Pulmonary artery endothelial cell (primary cell): ENCODE measurements at places on chromosomes 6 and 20.

DNA sequence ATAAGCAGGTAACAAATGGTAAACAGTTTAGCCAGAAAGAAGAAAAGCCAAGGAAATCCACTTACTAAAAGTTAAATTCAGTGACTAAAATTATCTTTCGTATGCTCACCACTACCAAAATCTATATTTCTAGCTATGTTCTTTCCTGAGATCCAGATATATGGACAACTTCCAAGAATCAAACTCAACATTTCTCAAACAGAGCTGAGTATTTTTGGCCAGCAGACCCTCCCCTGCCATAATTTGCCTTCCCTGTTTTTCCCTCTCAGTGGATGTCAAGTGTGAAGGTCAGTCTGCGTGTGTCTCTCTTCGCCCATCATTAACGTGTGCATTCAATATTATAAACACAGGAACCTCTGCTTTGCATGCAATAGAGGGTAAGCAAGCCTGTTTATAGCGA lies 42.0 kb downstream of the PRKN start:
- DNase-seq, result no peak

DNA sequence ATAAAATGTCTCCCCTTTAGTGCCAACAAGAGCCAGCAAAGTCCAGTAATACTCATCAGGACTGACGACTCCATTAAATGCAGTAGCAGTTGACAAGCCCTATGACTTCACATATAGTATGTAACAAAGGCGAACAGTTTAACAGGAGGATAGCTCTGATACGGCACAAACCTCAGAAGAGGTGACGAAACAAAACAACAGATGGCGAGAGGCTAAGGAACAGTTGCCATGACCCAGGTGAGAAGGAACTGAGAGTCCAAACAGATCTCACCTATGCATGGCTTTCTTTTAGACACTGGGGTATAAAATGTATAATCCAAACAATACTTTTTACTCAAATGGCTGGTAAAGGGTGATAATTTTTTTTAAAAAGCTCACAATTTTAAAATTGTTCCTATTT lies 37.1 kb downstream of the SYNE1 start:
- DNase-seq, result no peak

DNA sequence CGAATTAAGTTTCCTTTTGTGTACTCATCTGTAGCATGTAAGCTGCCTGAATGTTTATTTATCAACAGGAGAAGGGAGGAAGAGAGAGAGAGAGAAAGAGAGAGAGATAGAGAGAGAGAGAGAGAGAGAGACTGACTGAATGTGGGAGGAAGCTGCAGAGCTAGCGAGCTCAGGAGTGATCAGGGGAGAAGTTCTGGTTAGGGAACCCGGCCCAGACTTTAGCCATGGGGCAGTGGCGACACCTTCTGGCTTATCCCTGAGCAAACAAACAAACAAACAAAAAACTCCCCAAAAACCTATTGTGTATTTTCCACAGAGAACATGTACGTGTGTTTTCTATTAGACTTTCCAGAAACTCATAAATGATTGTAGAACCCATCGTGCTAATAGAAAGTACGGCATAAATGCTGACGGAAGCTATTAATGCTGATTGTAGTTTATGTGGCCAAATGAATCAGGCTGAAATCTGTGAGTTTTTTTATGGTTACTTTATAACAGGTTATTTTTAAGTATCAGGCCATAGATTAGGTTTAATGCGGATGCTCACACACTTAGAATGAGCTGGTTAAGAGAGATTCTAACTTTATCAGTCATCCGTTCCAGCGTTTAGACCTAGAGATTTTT lies 92.8 kb downstream of the CLIC5 start:
- no peak for DNase-seq

- no peak for DNase-seq
These were observed 8.9 kb upstream of the IGF2R start for GRCh38 chr6:159959976-159960384.

DNA sequence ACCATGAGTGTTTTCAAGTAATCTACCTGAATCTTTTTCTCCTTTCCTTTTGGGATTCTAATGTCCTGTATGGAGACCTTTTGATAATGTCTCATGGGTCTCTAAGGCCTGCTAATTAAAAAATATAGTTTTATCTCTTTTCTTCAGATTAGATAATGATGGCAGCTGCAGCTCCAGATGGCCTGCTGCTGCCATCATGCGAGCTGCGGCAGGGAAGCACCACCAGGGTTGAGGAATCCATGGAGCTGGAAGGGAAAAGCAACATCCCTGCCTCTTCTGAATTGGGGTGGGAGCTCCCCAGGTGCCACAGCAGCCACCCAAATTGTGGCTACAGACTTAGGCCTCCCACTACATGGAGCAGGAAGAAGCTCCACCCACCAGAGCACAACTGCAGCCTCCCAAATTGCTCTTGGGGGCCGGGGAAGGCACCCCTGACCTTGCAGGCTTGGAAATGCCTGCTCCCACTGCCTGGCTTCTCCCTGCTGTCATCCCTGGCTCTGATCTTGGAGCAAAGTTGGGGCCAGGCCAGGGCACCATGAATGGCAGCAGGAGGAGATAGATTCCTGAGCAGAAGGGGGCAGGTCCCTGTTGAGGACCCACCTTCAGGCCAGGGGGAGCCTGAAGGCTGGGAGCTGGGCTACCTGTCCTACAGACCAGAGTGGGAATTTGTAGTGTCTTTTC lies 189.6 kb upstream of the MAN1A1 start:
- DNase-seq, result no peak

GRCh38 chr6:1125297-1125696 lies 186.6 kb upstream of the FOXQ1 start:
- DNase-seq, result no peak

DNA sequence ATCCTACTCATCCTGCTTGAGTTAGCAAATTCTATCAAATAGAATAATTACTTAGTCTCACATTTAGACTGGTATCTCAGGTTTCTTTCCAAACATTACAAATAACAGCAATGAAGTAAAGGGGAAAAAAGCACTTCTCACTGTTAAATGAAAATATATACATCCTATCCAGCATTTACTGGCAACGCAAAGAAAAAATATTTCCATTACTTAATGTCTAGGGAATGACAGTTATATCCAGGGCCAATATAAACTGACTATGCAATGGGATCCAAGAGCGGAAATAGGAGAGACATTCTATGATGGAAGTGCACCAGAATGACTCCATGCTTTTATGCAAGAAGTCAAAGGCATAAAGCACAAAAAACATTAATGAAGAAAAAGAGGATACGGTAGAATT lies 60.3 kb downstream of the ME1 start:
- DNase-seq, result no peak

DNA sequence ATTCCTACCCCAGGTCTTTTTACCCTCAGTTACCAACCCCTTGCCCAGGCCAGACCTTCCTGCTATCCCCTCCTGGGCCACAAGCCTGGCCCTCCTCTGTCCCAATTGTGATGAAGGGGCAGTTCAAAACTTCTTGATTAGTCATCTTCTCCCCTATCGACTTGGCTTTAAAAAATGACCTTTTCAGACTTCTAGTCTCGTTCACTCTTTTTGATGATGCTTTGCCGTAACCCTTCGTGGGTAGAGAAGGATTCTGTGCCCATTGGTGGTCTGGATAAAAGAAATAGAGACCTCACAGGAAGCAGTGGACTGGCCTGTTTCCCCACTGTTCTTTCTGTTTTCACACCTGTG lies 5.5 kb downstream of the VEGFA start:
- DNase-seq, result no peak

DNA sequence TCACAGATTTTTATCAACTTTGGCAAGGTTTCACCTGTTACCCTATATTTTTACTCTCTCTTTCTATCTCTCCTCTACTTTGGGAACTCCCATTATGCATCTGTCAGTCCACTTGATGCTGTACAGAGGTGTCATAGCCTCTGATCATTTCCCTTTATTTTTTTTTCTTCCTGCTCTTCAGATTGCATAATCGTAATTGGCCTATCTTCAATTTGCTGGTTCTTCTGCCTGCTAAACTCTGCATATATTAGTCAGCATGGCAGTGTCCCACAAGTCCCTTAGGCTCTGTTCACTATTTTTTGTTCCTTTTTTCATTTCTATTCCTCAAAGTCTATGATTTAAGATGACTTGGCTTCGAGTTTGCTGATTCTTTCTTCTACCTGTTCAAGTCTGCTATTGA lies 44.7 kb upstream of the MICB start:
- DNase-seq, result no peak

DNA sequence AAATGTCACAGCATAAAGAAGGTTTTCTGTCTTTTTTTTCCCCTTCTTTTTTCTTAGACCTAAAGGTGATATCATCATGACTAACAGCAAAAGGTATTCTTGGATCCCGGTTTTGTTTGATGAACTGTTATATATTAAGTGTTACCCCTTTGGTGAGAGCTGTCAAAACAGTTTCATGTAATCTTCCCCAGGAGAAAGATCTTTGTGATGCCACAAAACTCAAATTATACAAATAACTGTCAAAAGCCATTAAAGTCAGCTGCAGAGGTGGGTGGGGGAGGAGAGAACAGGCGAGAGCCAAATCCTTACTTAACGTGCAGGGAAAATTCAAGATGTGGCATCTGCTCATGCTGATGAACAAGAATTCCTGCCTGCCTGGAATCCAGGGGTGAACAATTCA lies 258.2 kb downstream of the BMP7 start:
- DNase-seq, result no peak

- DNase-seq, result no peak
These were observed 2.8 kb downstream of the PBX2 start for GRCh38 chr6:32187009-32187709.

- DNase-seq, result no peak
These were observed 212.6 kb upstream of the EXOC2 start for GRCh38 chr6:905556-905955.

DNA sequence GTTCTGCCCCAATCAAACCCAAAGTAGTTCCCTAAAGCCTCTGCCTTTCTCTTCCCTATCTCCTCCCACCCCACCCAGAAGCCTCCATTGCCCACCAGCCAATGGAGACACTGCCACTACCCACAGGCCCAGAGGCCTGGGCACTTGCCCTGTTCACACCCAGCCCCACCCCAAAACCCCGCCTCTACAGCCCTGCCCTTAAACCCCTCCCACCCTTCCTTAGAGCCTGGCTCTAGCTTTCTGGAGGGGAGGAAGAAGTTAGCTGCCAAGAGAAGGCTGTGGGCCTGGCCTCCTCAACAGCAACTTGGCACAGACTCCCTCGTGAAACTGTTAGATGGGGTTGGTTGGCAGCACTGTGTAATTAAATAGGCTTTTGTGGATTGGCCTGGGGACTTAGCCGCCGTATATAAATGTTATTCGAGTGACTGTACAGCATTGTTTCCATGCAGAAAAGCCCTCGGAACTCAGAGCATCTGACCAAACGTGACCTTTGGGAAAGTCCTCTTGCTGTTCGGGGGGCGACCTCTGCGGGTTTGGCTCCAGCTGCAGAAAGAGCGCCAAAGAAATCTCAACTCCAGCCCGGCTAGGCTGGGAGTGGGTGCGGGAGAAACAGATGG lies 31.4 kb downstream of the COL11A2 start:
- DNase-seq, result no peak

GRCh38 chr20:16100111-16100510 lies 473.1 kb downstream of the KIF16B start:
- DNase-seq, result no peak

DNA sequence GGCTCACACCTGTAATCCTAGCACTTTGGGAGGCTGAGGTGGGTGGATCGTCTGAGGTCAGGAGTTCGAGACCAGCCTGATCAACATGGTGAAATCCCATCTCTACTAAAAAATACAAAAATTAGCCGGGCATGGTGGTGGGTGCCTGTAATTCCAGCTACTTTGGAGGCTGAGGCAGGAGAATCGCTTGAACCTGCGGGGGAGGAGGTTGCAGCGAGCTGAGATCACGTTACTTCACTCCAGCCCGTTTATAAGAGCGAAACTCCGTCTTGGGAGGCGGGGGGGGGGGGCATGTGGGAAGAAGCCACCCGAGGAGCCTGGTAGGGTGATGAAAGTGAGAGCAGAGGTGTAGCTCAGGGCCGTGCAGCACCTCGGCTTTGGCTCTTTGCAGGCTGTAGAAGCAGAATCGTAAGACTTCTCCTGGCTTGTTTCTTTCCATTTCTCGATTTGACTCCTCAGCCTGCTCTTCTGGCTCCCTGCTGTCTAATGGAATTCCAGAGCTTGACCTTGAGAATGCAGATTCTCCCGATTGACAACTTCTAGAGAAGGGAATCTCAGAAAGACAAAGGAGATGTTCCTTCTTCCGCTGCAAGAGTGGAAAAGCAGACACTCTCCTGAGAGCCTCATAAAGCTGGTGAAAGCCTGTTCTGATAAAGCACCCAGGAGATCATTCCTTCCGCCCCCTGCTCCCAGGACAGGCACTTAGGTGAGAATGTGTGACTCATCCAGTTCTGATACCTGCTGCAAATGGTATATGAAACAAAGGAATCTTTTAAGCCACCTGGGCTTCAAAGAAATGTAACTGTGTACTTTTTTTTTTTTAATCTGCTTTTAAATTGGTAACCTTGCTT lies 26.0 kb upstream of the PPP1R16B start:
- DNase-seq, result no peak

GRCh38 chr20:11952639-11953038 lies 34.9 kb downstream of the BTBD3 start:
- no peak for DNase-seq

DNA sequence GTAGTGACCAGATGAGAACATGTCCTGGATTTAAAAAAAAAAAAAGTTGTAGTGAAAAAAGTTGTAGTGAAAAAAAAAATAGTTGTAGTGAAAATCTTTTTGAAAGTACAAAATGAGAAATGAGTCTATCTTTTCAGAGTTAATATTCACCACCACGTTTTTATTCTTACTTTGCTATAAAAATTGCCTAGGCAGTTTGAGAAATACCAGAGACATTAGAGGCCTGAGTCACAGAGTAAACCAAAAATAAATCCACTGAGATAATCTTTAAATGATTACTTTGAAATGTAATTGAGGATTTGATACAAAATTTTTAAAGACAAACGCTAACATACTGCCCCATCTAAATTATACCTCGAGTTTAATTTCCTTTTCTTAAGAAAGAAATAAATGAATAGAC lies 101.2 kb upstream of the TIAM2 start:
- no peak for DNase-seq

DNA sequence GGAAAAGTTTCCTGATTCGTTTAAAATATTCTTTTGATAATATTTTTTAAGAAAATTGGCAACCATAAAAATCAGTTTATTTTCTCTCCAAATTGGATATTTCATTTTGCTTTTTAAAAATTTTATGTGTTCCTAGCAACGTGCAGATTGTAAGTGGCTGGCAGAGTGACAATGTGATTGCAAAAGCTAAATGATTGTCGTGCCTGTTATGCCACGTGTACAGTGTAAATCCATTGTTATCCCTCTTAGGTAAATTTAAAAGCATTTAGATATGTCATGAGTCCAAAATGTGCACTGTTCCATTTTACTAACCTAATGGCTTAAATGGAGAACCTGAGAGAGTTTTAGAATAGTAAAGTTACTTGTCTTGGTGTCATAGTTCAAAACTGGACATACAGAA lies 94.4 kb upstream of the ADGRF4 start:
- DNase-seq, result no peak

DNA sequence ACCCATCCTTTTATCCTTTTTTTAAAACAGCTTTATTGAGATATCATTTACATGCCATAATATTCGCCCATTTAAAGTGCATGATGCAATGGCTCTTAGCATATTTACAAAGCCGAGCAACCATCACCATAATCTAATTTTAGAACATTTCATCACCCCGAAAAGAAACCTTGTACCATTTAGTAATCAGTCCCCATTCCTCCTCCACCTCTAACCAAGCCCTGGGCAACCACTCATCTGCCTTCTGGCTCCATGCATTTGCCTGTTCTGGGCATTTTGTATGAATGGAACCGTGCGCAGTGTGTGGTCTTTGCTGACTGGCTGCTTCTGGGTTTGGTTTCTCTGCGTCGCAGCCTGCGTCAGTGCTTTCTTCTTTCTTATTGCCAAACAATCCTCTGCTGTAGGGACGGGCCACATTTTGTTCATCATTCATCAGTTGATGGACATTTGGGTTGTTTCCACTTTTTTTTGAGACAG lies 10.2 kb upstream of the EEF1A2 start:
- DNase-seq, result no peak
